Heart left ventricle (tissue), 16 donors: ENCODE measurements at places on chromosomes 5 and 9. TPM values are rescaled to one million over a fixed set of nuclear protein-coding genes. Genes with fewer than 3 reads are reported as not detected.

NEUROG1 gene
- total RNA-seq = not detected

FOXD4L6 gene
- total RNA-seq = not detected

GRCh38 chr9:4508246-4508906 is 18.1 kb downstream of the SLC1A1 start:
- H3K27me3 ChIP-seq = no peaks in the 10 kb centered on the region
- no peak overlapping the region for H3K4me3 ChIP-seq
- no peaks in the 10 kb centered on the region for H3K4me1 ChIP-seq
- H3K27ac ChIP-seq = no peak overlapping the region

DNA sequence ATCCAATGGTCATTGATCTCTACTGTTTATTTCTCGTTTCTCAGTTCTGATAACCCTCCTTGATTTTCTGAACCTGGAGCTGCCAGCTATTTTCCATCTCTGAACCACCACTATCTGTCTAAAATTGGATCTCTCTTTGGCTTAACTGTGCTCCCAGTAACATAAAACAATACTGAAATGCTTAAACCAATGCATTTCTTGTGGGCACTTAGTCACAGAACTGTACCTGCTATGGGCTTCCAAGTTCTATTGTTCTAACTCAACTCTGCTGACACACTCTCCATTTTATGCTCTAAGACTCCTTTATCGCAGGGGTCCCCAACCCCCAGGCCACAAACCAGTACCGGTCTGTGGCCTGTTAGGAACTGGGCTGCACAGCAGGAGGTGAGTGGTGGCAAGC is 120.6 kb downstream of the LHFPL2 start:
- peak overlapping the region; percentile 58 for H3K27ac ChIP-seq
- no peaks in the 10 kb centered on the region for H3K4me1 ChIP-seq
- no peaks in the 10 kb centered on the region for H3K36me3 ChIP-seq
- no peaks in the 10 kb centered on the region for H3K27me3 ChIP-seq

DNA sequence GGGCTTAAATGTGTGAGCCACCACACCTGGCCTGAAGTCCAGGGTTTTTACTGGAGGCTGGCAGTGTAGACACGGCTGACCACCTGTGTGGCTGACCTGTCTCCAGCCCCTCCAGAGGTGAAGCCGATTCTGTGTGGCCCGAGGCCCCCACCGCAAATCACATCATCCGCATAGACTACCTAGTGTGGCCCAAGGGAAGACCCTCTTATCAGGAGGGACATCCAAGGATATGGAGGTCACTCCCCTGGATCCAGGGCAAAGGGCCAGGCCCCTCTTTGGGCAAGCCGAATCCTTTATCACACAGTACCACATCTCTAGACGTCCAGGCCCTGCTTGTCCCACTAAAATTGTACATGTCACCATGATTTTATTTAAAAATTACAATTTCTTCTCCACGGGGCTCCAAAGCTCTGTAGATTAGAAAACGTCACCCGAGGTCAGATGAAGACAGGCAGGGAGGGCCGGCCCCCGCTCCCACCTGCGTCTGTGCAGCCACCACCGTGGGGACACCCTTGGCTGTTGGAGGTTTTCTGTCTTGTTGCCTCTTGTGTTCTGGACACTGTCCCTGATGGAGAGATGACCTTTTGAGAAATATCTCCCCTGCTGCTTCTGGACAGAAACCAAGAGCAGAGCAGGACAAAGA is 20.1 kb downstream of the LAMC3 start:
- H3K36me3 ChIP-seq = no peaks in the 10 kb centered on the region
- H3K4me3 ChIP-seq = no peak overlapping the region
- H3K4me1 ChIP-seq = no peaks in the 10 kb centered on the region
- no peak overlapping the region for H3K27ac ChIP-seq
- no peak for DNase-seq
- peaks cover 5% of the 10 kb centered on the region for H3K27me3 ChIP-seq
